ENCODE measurements at places on chromosomes 3 and 15.

GRCh38 chr3:30017901-30018300 is 588.5 kb upstream of the TGFBR2 start:
- DNase-seq, result no peak

DNA sequence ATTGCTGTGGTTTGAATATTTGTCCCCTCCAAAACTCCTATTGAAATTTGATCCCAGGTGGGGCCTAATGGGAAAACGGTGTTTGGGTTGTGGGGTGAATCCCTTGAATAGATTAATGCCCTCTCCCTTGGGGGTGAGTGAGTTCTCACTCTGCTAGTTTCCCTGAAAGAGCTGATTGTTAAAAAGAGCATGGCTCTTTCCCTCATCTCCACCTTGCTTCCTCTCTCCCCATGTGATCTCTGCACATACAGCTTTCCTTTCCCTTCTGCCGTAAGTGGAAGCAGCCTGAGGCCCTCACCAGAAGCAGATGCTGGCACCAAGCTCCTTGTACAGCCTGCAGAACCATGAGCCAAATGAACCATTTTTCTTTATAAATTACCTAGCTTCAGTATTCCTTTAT is 394.9 kb upstream of the WNT5A start:
- no peak for DNase-seq

DNA sequence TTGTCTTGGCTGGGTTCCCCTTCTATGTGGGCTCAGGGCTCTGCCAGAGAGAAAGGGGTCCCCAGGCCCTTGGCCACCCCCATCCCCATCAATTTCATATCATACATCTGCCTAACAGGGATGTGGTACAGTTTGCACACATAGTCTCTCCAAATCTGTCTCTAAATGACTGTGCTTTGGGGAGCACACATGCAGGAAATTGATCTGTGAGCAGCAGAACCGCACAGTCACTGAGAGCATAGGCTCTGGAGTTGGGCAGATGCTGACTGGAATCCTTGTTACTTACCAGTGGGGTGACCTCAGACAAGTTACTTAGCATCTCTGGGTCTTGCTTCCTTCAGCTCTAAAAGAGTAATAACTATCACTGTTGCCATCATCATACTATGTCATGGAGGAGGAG is 273.9 kb downstream of the ABHD5 start:
- no peak for DNase-seq

DNA sequence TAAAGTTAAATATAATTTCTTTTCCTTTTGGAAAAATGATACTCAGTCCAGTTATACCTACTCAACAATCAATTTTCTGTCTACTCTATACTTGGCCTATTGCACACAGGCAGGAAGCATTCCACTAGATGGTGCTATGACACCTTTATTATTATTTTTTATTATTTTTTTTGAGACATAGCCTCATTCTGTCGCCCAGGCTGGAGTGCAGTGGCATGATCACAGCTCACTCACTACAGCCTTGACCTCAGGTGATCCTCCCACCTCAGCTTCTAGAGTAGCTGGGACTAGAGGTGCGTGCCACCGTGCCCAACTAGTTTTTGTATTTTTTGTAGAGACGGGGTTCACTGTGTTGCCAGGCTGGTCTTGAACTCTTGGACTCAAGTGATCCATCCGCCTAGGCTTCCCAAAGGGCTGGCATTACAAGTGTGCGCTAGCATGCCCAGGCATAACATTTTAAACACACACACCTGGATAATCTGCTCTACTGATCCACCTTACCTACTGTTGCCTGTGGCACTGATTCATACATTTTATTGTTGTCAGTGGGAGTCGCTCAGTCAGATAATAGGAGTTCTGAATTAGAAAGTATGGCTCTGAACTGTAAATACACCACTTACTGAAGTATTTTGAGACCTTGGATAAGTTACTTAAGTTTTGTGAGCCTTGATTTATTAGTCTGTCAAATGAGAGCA is 56.2 kb downstream of the EIF3J start:
- DNase-seq, result no peak

Measured in Right ventricle myocardium inferior (tissue), 1 donor.